ENCODE measurements at places on chromosomes 2 and 18. TPM values are rescaled to one million over a fixed set of nuclear protein-coding genes. Genes with fewer than 3 reads are reported as not detected.

The GPBAR1 gene
- total RNA-seq, result 0.18 TPM

The RAD51AP2 gene
- not detected for total RNA-seq

The MERTK gene
- 14.5 TPM for total RNA-seq

The IL1R2 gene
- 0.15 TPM for total RNA-seq

The ARHGEF4 gene
- total RNA-seq, result 0.80 TPM

The RSAD2 gene
- 0.44 TPM for total RNA-seq

The KIF5C gene
- total RNA-seq, result 1.6 TPM

The ANKRD30BL gene
- not detected for total RNA-seq

GRCh38 chr2:40439473-40439872 is 12.4 kb downstream of the SLC8A1 start:
- H3K27ac ChIP-seq, result no peak overlapping the region
- H3K4me3 ChIP-seq, result no peak overlapping the region
- no peak for DNase-seq
- no peaks in the 10 kb centered on the region for H3K27me3 ChIP-seq
- H3K36me3 ChIP-seq, result no peaks in the 10 kb centered on the region
- peaks cover 12% of the 10 kb centered on the region for H3K4me1 ChIP-seq

- H3K4me1 ChIP-seq, result peaks cover 36% of the 10 kb centered on the region
- DNase-seq, result no peak
- H3K4me3 ChIP-seq, result no peak overlapping the region
- 0 out of 2 replicates have a peak, but pooled peaks cover 3% of the 10 kb centered on the region for H3K36me3 ChIP-seq
- H3K27me3 ChIP-seq, result no peaks in the 10 kb centered on the region
- peak overlapping the region; percentile 74 for H3K27ac ChIP-seq
These were observed 96.2 kb downstream of the TANC1 start for GRCh38 chr2:159064446-159065301.

GRCh38 chr2:24877646-24878045 is 42.4 kb downstream of the ADCY3 start:
- H3K4me3 ChIP-seq, result no peak overlapping the region
- DNase-seq, result no peak
- no peaks in the 10 kb centered on the region for H3K27me3 ChIP-seq
- no peaks in the 10 kb centered on the region for H3K36me3 ChIP-seq
- no peak overlapping the region for H3K27ac ChIP-seq

GRCh38 chr2:236498369-236498768 is 71.3 kb upstream of the ACKR3 start:
- no peak for DNase-seq
- no peak overlapping the region for H3K27ac ChIP-seq
- H3K36me3 ChIP-seq, result no peaks in the 10 kb centered on the region
- H3K4me3 ChIP-seq, result no peak overlapping the region
- H3K27me3 ChIP-seq, result 0 out of 2 replicates have a peak, but pooled peaks cover 2% of the 10 kb centered on the region

- H3K4me1 ChIP-seq, result peaks cover 31% of the 10 kb centered on the region
- no peaks in the 10 kb centered on the region for H3K27me3 ChIP-seq
- H3K27ac ChIP-seq, result peak overlapping the region; percentile 94
- DNase-seq, result no peak
These were observed 15.9 kb downstream of the C2orf74 start for GRCh38 chr2:61177727-61178549.

DNA sequence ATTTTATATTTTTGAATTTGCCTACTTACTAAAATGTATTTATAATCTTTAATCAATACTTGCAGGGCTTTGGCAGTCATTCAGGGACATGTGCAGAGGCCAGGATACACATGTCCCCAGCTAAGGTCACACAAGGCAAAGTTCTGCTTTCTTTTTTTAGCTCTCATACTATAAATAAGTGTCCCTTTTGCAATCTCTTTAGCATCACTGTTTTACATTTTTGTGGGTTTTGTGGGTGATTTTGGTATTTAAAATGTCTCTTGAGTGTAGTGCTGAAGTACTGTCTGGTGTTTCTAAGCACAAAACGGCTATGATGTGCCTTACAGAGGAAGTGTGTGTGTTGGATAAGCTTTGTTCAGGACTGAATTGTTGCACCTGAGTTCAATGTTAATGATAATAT is 309.0 kb upstream of the GULP1 start:
- no peak overlapping the region for H3K27ac ChIP-seq
- no peaks in the 10 kb centered on the region for H3K4me1 ChIP-seq
- no peak for DNase-seq
- H3K4me3 ChIP-seq, result no peak overlapping the region
- no peaks in the 10 kb centered on the region for H3K36me3 ChIP-seq
- no peaks in the 10 kb centered on the region for H3K27me3 ChIP-seq

- DNase-seq, result no peak
- H3K27ac ChIP-seq, result no peak overlapping the region
- no peaks in the 10 kb centered on the region for H3K27me3 ChIP-seq
- no peaks in the 10 kb centered on the region for H3K36me3 ChIP-seq
- no peak overlapping the region for H3K4me3 ChIP-seq
These were observed 158.4 kb downstream of the ATP9B start for GRCh38 chr18:79227621-79228020.

GRCh38 chr2:197626965-197627625 is 48.3 kb downstream of the RFTN2 start:
- no peak for DNase-seq
- no peak overlapping the region for H3K4me3 ChIP-seq
- 0 out of 2 replicates have a peak, but pooled peaks cover 3% of the 10 kb centered on the region for H3K4me1 ChIP-seq
- no peaks in the 10 kb centered on the region for H3K36me3 ChIP-seq
- no peaks in the 10 kb centered on the region for H3K27me3 ChIP-seq

DNA sequence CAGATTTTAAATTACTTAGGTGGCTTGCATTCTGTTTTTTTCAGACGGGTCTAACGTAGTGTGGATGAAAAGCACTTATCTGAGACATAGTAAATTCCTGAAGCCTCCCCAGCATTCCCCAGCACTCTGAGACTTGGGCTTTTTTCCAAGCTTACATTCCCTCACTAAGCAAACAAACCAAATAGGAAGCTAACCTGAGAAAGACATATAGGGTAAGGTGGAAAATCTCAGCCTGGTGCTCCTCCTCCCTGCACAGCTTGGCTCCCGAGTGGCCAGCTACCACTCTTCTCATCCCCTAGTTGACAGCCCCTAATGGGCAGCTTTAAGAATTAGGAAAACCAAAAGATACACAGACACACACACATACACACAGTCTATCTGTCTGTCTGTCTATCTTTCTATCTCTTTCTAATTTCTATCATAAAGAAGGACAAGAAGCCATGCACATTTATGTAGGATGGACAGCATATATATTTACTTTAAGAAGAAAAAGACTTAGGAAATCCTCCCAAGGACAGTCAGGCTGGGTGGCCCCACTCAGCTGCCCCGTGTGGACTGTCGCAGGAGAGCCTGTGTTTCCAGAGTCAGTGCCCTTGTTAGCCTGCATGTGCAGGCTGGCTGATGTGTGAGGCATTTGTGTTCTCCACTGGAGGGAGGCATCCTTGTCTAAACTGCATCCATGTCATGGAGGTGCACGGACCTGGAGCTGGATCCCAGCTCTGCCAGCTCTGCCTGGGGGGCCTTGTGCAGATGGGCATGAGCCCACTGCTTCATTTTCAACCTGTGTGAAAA is 8.2 kb downstream of the CNNM3 start:
- H3K4me3 ChIP-seq, result no peak overlapping the region
- H3K36me3 ChIP-seq, result peaks cover 3% of the 10 kb centered on the region
- peaks cover 37% of the 10 kb centered on the region for H3K4me1 ChIP-seq
- H3K27me3 ChIP-seq, result no peaks in the 10 kb centered on the region

DNA sequence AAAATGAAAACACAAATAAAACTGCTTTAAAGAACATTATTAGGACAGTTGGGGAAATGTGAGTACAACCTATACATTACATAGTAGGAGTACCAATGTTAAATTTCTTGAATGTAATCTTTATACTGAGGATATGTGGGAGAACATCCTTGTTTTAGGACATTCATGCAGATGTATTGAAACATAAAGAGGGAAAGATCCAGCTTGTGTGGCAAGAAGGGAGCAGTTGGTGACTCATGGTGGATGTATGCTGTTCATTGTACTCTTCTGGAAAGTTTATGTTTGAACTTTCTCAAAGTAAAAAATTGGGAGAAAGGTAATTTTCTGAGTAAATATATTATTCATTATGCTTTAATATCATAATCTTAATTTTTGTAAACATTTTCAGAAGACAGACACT is 132.1 kb upstream of the DLGAP1 start:
- H3K4me3 ChIP-seq, result no peak overlapping the region
- H3K4me1 ChIP-seq, result no peaks in the 10 kb centered on the region
- H3K27ac ChIP-seq, result no peak overlapping the region
- no peaks in the 10 kb centered on the region for H3K36me3 ChIP-seq
- H3K27me3 ChIP-seq, result no peaks in the 10 kb centered on the region

DNA sequence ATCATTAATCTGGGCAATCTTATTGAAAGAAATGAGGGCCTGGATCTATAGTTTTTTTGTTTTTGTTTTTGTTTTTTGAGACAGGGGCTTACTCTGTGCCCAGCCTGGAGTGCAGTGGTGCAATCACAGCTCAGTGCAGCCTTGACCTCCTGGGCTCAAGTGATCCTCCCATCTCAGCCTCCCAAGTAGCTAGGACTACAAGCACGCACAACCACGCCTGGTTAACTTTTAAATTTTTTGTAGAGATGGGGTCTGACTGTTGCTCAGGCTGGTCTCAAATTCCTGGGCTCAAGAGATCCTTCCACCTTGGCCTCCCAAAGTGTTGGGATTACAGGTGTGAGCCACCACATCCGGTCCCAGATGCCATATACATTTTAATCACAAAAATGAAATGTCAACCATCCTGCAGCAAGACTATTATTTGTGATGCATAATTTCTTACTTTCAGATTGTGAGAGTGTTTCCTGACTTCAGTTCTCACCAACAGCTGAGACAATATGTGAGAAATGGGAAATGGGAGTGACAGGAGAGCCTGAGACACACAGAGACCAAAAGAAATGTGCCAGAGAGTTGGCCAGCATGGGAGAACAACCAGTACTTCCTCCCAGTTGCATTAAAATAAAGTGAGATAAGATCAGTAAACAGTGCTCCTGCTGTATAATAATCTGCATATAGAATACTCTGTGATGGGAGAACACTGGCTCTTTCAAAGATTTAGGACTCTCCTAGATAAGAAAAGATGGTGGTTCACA is 87.6 kb downstream of the METTL8 start:
- no peaks in the 10 kb centered on the region for H3K27me3 ChIP-seq
- H3K27ac ChIP-seq, result 0 out of 2 replicates have a peak overlapping the region, but pooled peaks have one; percentile 25
- DNase-seq, result no peak
- H3K4me3 ChIP-seq, result no peak overlapping the region
- peaks cover 18% of the 10 kb centered on the region for H3K4me1 ChIP-seq
- H3K36me3 ChIP-seq, result no peaks in the 10 kb centered on the region
